ENCODE measurements at places on chromosomes 4 and X.

DNA sequence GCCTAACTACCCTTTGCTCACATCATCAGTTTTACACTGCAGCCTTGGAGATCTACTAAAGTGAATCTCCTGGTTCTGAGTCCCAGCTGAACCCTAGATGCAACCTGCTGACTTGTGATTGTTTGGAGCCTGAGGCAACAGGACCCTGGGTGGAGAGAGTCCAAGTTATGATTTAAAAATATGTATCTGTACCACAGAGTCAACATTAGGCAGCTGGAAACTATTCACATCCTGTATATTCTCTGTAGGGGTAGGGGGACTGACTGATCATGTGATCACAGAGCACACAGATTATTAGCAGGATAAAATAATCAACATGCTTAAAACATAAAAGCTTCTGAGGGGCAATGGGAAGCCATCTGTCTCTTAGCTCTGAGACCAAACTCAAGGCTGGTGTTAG, 52.1 kb downstream of the CT47B1 start:
- H3K27ac ChIP-seq: no peak overlapping the region
- no peak for DNase-seq
- H3K4me3 ChIP-seq: no peak overlapping the region
- no peaks in the 10 kb centered on the region for H3K36me3 ChIP-seq
- H3K4me1 ChIP-seq: no peaks in the 10 kb centered on the region
- no peaks in the 10 kb centered on the region for H3K27me3 ChIP-seq

DNA sequence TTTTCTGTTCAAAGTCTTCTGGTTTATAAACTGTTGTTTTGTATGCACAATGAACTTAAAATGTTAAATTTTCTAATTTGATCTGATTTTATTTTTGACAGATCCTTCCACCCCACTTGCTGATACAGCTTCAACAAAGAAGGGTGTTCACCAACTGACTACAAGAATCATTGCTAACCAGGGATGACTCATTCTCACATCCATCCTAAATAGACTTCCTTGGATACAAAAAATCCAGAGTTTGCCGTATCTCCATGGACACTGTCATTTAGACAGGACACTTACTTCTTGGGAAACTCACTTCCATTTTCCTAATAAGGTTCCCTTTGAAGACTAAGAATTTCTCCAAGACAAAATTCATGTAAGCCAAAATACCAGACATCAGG, 111.6 kb upstream of the NWD2 start:
- H3K27ac ChIP-seq: no peak overlapping the region
- H3K4me3 ChIP-seq: no peak overlapping the region
- DNase-seq: no peak
- H3K36me3 ChIP-seq: no peaks in the 10 kb centered on the region

- peaks cover 5% of the 10 kb centered on the region for H3K36me3 ChIP-seq
- H3K27me3 ChIP-seq: no peaks in the 10 kb centered on the region
- H3K27ac ChIP-seq: peak overlapping the region; percentile 78
- H3K4me3 ChIP-seq: peak overlapping the region; percentile 83
- H3K4me1 ChIP-seq: no peaks in the 10 kb centered on the region
Measured at GRCh38 chr4:123398066-123398852, 1.7 kb downstream of the SPRY1 start.

- no peak for DNase-seq
- no peaks in the 10 kb centered on the region for H3K27me3 ChIP-seq
- H3K4me1 ChIP-seq: no peaks in the 10 kb centered on the region
Measured at GRCh38 chr4:57943682-57944081, 833.5 kb upstream of the IGFBP7 start.

DNA sequence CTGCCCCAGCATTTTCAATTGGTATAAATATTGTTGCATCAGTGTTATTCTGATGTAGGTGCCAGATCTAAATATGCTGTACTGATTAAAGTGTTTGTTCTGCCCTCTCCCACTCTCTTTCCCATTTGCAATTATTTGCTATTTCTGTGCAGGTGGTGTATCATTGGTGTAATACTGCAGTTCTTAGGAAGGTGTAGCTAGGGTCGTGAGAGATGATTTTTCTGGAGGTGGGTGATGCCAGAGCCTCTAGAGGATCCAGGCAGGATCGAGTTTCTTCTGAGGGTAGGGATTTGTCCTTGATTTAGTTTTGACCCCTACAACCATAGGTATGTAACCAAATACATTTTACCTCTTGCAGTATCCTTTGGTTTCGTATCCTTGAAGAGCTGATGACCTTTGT, 1.9 kb downstream of the SMAD1 start:
- H3K4me1 ChIP-seq: no peaks in the 10 kb centered on the region
- H3K27me3 ChIP-seq: no peaks in the 10 kb centered on the region
- DNase-seq: no peak
- no peaks in the 10 kb centered on the region for H3K36me3 ChIP-seq

DNA sequence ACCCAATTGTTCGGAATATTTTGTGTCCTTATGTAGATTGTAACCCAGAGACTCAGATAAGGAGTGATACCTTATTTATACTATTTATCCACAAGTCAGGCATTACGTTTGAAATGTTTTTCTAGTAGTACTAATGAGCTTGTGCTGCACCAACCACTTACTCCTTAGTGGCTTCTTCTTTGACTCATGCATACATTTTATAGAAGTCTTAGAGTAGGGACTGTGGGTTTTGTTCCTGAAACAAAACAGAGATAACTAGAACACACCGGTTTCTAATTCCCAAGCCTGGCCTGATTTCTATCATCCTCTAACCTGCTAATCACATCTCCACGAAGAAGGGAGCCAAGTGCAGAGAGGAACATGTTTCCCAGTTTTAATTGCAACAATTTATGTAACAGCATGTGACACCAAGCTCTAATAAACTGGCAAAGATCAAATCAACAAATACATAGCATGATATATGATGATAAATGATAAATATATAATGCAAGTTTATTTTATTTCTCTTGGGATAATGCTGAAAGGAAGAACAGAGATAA, 32.3 kb downstream of the MGARP start:
- no peaks in the 10 kb centered on the region for H3K36me3 ChIP-seq
- no peaks in the 10 kb centered on the region for H3K27me3 ChIP-seq
- no peaks in the 10 kb centered on the region for H3K4me1 ChIP-seq
- no peak overlapping the region for H3K27ac ChIP-seq
- no peak overlapping the region for H3K4me3 ChIP-seq

DNA sequence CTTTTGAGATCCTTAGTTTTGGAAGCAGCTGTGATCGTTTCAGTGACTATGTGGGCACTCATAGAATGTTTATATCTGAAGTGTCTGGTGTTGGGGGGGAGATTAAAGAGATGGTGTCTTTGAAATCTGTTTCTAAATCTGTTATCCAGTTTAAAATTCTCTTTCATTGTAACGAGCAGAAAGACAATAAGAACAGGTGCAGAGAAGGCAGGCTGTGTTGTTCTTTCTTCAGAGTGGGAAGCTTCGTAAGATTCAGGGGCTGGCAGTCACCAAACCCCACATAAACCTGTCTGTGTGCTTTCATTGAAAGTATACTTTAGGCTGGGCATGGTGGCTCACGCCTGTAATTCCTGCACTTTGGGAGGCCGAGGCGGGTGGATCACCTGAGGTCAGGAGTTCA, 16.3 kb upstream of the DHRSX start:
- DNase-seq: no peak
- H3K27ac ChIP-seq: no peak overlapping the region
- no peaks in the 10 kb centered on the region for H3K36me3 ChIP-seq
- no peaks in the 10 kb centered on the region for H3K4me1 ChIP-seq
- H3K4me3 ChIP-seq: no peak overlapping the region

- DNase-seq: peak; percentile 16
- H3K4me1 ChIP-seq: no peaks in the 10 kb centered on the region
- H3K27me3 ChIP-seq: no peaks in the 10 kb centered on the region
- no peak overlapping the region for H3K27ac ChIP-seq
Measured at GRCh38 chr4:159366966-159367780, 264.3 kb downstream of the RAPGEF2 start.

DNA sequence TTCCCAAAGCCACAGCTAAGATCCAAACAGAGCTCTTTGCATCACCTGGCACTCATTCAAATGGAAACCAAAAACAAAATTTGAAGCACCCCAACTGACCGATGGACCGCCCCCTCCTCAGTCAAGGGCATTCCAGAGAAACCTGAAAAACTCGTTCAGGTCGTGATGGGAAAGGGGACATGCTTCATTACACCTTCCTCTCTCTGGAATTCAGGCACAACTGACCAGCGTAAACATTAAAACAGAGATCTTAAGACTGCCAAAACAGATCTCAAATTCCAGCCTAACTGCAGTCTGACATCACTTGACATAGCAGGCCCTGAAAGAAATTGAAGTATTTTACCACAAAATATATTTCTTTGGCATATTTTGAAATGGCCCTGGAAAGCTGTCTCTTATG, 28.5 kb downstream of the PTTG2 start:
- peak; percentile 94 for DNase-seq
- no peaks in the 10 kb centered on the region for H3K36me3 ChIP-seq
- H3K4me1 ChIP-seq: peaks cover 24% of the 10 kb centered on the region
- H3K27ac ChIP-seq: peak overlapping the region; percentile 16
- no peaks in the 10 kb centered on the region for H3K27me3 ChIP-seq

DNA sequence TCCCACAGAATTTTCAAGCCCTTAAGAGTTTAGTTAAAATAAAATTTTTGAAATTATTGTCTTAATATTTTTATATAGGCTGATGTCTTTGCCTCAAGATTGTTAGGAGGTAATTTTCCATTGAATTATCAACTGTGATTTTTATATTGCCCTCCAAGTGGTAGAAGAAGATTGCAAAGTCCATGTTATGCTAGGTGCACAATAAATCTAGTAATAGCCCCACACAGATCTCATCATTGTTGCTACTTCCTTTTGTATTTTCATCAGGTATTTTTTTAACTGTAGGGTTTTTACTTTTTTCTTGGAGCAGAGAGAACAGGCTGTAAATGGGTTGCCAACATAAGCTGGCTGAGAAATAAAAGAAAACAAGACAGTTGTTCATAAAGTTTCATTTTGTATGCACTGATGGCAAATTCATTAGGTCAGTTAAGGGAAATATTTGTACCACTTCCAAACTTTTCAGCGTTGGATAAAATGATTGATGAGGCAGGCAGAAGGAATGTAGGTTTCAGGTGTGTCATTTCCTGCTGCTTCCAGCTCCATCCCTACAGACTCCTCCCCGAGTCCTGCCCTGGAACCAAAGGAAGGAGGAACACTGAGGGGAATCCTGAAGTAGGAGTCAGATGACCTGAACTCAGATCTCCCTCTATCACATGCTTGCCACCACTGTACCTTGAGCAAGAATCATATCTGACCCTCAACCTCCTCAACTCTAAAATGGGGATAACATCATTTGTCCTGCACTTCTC, 105.5 kb downstream of the PRRG1 start:
- H3K36me3 ChIP-seq: no peaks in the 10 kb centered on the region
- no peaks in the 10 kb centered on the region for H3K27me3 ChIP-seq
- no peak overlapping the region for H3K27ac ChIP-seq
- H3K4me3 ChIP-seq: no peak overlapping the region

- H3K27ac ChIP-seq: no peak overlapping the region
- no peaks in the 10 kb centered on the region for H3K27me3 ChIP-seq
- no peak overlapping the region for H3K4me3 ChIP-seq
- peak; percentile 75 for DNase-seq
- H3K4me1 ChIP-seq: no peaks in the 10 kb centered on the region
Measured at GRCh38 chr4:157045507-157046127, 30.3 kb upstream of the GLRB start.

DNA sequence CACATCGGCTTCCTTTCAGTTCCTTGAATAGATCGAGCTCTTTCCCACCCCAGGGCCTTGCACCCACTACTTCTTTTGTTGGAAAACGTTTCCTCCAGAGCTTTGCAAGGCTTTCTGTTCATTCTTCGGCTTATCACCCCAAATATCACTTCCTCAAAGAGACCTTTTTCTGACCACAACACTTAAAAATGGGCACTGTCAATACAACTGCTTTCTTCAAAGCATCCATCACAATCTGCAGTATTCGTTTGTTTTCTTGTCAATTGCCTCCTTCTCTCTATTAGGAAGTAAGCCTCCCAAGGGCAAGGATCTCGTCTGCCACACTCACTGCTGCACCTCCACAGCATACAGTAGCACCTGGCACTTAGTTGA, 17.7 kb upstream of the CENPU start:
- H3K27me3 ChIP-seq: no peaks in the 10 kb centered on the region
- no peak overlapping the region for H3K4me3 ChIP-seq
- DNase-seq: no peak
- no peak overlapping the region for H3K27ac ChIP-seq

DNA sequence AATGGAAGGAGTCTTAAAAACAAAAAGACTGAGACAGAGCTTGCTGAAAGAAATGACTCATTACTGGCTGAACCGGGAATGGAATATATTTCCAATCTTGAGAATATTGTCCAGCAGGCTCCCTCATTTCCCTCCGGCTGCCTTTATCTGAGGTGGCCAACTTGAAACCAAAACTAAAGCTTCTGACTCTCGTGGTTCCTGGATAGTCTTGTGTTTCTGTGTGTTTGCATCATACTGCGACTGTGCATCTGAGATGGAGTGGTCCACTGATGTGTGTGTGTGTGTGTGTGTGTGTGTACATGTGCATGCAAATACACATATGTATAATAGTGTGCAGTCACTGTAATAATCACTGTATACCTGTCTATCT, 145.6 kb upstream of the SCML1 start:
- H3K27ac ChIP-seq: no peak overlapping the region
- no peaks in the 10 kb centered on the region for H3K27me3 ChIP-seq
- no peaks in the 10 kb centered on the region for H3K4me1 ChIP-seq
- no peaks in the 10 kb centered on the region for H3K36me3 ChIP-seq

GRCh38 chr4:148054275-148054674, 322.4 kb downstream of the ARHGAP10 start:
- H3K27ac ChIP-seq: no peak overlapping the region
- DNase-seq: no peak
- peaks cover 22% of the 10 kb centered on the region for H3K4me1 ChIP-seq

DNA sequence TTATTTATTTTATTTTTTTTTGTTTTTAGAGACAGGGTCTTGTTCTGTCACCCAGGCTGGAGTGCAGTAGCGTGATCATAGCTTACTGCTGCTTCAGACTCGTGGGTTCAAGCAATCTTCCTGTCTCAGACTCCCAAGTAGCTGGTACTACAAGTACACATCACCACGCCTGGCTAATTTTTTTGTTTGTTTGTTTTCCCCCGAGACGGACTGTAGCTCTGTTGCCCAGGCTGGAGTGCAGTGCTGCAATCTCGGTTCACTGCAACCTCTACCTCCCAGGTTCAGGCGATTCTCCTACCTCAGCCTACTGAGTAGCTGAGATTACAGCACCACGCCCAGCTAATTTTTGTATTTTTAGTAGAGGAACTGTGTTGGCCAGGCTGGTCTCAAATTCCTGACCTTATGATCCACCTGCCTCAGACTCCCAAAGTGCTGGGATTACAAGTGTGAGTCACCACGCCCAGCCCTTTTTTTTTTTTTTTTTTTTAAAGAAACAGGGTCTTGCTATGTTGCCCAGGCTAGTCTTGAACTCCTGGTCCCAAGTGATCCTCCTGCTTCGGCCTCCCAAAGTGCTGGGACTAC, 32.2 kb downstream of the COPS4 start:
- H3K36me3 ChIP-seq: peaks cover 2% of the 10 kb centered on the region
- no peaks in the 10 kb centered on the region for H3K27me3 ChIP-seq
- H3K27ac ChIP-seq: no peak overlapping the region
- H3K4me1 ChIP-seq: no peaks in the 10 kb centered on the region
- DNase-seq: no peak

- H3K36me3 ChIP-seq: no peaks in the 10 kb centered on the region
- H3K4me1 ChIP-seq: no peaks in the 10 kb centered on the region
- H3K27me3 ChIP-seq: no peaks in the 10 kb centered on the region
Measured at GRCh38 chr4:81923140-81923539, 450.7 kb downstream of the HNRNPD start.

All from mesendoderm (in vitro differentiated cells).